Nephron progenitor cell (in vitro differentiated cells): ENCODE measurements at places on chromosomes 2 and 18.

DNA sequence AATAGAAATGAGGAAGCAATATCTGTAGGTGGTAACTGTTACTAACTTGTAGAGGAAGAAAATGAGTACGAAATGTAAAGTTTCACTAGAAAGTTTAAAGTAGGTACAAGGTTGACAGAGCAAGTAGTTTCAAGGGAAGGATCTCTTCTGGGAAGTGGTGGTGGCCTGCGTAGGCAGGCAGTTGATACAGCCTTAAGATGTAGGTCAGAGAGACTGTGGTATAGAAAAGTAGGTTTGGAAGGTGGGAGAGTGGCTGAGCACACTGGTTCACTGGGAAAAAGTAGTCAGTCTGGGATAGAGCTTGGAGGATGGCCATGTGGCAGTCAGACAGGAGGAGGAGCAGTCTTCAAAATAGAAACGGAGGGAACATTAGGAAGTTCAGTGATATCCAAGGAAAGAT, 23.5 kb downstream of the KDM3A start:
- no peak for DNase-seq

DNA sequence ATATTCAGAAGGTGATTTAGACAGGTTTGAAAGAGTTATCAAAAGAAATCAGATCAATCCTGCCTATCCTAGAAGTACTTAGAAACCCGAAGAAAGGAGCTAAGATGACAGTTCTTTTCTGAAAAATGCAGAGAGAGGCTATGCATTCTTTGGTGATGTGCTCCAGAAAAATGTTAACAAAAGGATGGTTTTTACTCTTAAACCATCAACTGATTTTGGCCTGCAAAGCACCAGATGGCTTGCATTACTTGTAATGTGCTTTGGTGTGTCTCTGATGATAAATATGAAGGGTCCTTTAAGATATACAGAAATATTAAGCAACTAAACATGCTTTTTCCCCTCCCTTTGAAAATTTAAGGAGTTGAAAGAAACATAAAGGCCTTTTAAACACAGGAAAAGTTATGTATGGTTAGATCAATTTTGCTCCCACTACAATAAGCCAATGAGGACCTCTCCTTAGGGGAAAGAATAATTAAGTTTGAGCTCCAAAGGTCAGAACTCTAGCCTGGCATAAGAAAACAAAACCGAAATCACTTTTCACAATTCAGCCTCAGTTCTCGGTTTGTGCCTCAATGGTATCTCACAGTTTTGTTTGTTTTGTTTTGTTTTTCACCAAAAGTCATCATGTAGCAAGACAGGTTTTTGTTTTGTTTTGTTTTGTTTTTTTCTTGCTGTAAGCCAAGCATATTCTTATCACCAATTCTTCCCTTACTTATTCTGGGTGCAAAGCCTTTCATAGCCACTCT, 302.4 kb upstream of the NT5C1B start:
- DNase-seq = no peak

DNA sequence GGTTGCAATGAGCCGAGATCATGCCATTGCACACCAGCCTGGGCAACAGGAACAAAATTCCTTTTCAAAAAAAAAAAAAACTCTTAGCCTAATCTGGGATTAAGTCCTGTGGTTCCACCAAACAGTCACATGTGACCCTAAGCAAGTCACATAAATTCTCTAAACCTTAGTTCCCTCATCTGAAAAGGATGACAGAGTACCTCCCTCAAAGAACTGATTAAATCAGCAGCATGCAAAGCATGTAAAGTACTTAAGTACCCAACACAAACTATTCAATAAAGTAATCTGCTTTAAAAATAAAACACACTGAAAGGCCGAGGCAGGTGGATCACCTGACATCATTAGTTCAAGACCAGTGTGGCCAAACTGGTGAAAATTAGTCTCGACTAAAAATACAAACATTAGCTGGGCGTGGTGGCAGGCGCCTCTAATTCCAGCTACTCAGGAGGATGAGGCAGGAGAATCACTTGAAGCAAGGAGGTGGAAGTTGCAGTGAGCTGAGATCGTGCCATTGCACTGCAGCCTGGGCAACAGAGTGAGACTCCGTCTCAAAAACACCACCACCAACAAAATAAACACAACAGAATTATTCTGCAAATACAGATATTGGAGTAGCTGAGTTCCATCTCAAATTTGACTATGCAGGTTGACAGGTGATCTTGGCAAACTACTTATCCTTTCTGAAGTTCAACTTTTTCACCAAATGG, 7.0 kb downstream of the USP34 start:
- no peak for DNase-seq

- no peak for DNase-seq
These were observed 9.3 kb downstream of the BARD1 start for GRCh38 chr2:214800180-214800579.

- no peak for DNase-seq
These were observed 111.8 kb downstream of the EHBP1 start for GRCh38 chr2:62817348-62817747.
